Activated naive CD4-positive, alpha-beta T cell treated with Interleukin-2 at 50 U/mL for 16 hours (primary cell): ENCODE measurements at places on chromosomes 6 and 20.

- DNase-seq = no peak
These were observed 9.9 kb downstream of the MAP3K4 start for GRCh38 chr6:161001421-161001820.

DNA sequence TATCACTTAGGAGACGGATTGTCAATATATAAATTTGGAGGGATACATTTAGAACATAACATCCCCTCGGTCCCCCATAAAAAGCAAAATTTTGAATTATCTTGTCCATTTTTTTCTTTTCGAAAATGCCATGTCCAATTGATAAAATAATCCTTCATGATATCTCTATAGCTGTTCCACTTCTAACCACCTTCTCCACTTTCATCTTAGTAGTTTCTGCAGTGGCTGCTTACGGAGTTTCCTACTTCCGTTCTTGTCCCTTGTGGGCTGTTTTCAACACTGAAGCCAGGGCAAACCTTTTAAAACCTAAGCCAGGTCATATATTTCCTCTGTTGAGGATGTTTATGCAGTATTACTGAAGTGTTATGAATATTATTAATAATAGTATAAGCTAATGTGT, 37.9 kb downstream of the KCNQ5 start:
- no peak for DNase-seq

- DNase-seq = peak; percentile 67
These were observed 2.1 kb upstream of the RBM38 start for GRCh38 chr20:57388953-57389694.

- no peak for DNase-seq
These were observed 212.0 kb upstream of the SGK1 start for GRCh38 chr6:134529921-134530320.

GRCh38 chr6:139327038-139327437, 35.2 kb upstream of the TXLNB start:
- DNase-seq = no peak

DNA sequence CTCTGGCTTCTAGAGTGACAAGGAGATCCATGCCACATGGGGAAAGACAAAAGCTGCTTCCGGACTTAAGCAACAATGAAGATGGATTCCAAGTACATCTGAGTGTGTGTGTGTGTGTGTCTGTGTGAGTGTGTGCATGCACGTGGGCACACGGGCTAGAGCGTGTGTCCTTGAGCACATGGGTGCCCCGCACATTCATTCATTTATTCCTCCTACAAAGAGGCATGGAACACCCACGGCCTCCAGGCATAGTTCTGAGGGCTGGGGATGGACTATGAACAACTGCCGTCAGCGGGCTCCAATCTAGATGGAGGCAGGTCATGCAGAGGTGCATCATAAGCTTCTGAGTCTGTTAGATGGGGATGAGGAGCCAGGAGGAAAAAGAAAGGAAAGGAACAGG, 49.1 kb downstream of the GRM4 start:
- no peak for DNase-seq

DNA sequence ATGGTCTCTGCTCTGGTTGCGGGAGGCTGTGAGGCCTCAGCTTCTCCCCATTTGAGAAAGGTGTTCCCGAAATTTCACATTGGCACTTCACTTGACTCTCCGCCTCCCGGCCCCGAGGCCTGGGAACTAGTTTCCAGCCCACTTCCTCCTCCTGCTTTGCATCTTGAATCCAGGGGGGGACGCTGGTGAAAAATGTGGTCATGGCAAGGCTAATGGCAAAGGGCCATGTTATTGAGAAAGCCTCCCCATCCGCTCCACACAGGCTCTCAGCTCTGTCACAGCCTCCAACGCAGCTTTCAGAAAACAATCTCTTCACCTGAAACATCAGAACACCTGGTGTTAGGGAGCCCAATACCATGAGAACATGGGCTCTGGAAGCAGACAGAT, 5.6 kb downstream of the PLAGL2 start:
- no peak for DNase-seq

DNA sequence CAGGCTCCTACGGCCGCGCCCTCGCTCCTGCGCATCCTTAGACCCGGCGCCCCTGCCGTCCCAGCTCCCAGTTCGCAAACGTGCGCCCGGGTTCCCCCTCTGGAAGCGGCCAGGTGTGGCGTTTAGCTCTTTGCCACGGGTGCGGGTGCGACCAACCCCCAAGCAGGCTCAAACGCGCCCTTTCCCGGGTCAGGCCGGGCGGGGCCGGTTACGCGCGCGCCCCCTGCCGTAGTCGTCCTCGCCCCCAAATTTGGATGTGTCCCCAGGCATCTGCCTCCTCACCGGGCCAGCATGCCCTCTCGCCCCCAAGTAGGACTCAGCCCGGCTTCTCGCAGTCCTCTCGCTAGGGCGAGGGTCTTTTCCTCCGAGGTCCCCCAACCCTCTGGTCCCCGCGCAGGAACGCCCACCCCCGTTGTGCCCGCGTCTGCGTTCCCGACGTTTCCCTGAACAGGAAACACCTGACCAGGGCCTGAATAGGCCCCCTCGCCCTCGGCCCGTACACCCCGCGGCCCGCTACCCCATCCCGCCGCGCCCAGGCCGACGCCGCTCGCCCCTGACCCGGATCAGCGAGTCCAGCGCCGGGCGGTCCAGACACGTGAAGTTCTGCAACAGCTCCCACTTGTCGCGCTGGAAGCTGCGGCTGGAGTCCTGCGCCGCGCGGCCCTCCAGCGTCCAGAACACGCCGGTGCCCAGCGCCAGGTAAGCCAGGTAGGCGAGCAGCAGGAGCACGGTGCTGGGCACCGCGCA, 520 bp downstream of the KCNK17 start:
- DNase-seq = no peak

DNA sequence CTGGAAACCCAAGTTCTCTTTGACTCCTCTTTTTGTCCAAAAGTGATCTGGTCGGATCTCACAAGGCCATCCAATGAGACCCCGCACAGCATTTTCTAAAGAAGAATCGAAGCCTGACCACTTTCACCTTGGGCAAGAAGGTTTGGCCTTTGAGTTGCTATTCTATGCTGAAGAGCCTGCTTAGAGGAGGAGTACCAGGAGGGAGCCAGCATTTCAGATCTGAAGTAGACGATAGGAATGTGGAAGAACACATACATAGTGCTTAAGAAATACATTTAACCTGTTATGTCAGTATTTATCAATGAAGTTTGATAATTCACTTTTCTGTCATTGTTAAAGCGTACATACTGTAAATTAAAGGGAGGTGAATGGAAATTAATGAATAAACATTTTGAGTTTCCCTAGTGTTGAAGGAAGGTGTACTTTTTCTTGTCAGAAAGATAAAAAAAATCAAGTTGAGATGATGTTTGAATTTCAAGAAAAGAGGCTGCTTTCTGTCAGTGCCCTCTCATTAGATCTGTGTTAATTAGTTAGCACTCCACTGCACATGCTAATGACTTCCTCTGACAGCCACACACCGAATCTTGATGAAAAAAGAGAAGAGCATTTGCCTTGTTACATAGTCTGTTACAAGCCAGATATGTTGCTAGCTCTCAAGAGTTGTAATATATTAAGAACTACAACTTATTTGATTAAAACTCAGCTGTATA, 10.9 kb upstream of the TDRD6 start:
- no peak for DNase-seq

- DNase-seq = no peak
These were observed 45.0 kb downstream of the TIAM2 start for GRCh38 chr6:155040154-155040553.

DNA sequence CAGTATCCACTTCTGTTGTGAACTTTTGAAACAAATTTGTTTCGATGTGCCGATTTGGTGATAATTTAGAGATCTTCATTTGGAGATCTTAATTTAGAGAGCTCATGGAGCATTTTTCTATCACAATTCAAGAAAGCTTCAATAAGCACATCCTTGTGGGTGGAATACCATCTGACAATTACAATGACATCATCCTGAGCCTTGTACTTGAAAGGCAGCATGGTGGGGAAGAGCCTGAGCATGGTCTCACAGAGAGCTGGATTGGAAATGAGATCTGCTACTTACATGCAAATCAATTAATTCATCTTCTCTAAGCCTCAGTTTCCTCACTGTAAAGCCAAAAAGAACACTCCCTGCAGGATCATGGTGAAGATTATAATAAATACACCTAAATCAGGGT, 75.9 kb downstream of the FRK start:
- no peak for DNase-seq

DNA sequence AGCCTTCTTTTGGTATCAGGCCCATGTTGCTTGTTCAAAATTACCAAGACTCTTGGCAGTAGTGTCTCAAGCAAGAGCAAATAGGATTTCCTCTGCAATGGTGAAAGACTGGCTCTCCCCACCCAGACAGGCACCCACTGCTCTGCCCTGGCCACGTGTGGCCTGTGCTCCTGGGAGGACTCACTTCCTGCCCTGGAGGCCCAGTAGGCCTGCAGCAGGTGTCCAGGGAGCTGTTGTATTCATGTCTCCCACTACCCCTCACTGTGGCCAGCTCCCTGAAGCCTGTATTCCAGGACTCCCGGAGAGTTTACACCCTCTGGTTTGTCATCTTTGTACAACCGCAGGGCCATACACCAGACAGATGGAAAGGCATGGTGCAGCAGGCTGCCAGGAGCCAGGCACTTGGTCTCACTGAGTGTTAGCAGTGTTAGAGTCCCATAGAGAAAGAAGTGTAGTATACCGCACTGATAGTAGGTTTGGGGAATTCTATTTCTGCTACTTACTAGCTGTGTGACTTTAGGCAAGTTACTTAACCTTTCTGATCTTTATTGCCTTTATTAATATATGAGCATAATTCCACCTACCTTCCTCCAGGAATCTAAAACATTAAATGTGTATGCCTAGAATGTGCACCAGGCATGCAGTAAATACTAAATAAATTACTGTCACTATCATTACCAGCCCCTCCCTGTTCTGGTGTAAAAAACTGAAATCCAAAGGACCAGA, 159.7 kb downstream of the TMEM242 start:
- DNase-seq = no peak

- no peak for DNase-seq
These were observed 1.3 kb downstream of the TSPYL1 start for GRCh38 chr6:116278481-116278829.

DNA sequence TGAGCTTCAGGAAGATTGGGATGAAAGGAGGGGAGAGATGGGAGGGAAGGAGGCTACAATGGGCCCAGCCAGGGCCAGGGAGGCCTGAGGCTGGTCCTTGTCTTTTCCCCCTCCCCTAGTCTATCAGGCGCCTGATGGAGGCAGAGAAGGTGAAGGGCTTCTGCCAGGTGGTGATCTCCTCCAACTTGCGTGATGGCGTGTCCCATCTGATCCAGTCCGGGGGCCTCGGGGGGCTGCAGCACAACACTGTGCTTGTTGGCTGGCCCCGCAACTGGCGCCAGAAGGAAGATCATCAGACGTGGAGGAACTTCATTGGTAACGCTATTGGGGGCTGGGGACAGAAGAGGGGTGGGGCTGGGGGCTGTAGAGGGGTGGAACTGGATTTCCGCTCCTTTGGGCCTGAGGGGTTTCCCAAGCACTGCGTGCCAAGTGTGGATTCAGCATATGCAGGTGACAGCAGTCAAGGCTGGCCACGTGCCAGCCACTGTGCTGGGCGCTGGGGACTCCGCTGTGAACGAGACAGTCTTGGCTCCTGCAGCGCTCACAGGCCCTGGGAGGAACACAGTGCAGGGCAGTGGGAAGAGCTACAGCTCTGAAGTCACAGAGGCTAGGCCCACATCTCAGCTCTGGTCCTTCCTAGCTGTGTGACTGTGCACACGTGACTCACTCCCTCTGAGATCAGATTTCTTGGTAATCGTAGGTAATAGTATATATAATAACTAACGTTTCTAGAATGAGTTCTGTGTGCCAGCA, 22.7 kb downstream of the SLC12A5 start:
- DNase-seq = no peak

- no peak for DNase-seq
These were observed 714.2 kb downstream of the KIF16B start for GRCh38 chr20:15859061-15859460.

DNA sequence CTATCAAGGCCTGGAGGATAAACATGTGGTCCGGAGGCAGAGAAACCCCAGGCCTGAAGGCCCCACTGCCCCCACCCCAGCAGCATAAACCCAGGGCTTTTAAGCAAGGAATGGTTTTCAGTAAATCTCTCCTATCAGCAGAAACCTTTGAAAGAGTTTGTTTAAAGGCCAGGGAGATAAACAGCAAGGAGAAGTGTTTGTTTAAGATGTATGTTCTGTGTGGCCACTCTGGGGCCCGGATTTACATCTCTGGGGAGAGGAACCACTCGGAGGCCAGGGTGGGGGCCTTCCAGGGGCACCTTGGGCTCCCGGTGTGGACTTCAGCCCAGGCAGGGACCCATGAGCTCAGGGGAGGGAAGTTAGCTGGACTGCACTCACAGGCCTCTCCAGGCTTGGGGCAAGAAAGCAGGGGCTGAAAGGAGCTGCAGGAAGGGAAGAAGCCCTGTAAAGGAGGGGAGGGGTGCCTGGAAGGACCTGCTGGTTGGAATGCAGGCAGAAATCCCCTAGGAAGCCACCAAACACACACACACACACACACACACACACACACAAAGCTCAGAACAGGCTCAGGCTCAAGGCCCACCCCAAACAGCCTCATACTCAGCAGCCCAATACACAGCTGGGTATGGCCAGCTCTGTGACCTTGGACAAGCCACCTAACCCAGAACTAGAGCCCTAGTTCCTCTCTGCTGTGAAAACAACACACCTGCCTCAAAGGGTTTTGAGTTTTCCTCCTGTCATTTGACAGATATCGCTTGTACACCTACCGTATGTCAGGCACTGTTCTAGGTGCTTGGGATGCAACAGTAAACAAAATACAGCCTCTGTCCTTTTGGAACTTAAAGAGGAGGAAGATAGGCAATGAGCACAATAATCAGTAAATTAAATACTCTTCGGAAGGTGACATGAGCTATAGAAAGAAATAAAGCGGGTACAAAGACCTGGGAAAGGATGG, 26.2 kb upstream of the FOXP4 start:
- DNase-seq = no peak

- no peak for DNase-seq
These were observed 21.6 kb upstream of the MAFB start for GRCh38 chr20:40710603-40711002.

GRCh38 chr6:113907102-113907815, 50.1 kb downstream of the MARCKS start:
- no peak for DNase-seq

GRCh38 chr6:35140639-35141006, 516 bp downstream of the TCP11 start:
- no peak for DNase-seq

DNA sequence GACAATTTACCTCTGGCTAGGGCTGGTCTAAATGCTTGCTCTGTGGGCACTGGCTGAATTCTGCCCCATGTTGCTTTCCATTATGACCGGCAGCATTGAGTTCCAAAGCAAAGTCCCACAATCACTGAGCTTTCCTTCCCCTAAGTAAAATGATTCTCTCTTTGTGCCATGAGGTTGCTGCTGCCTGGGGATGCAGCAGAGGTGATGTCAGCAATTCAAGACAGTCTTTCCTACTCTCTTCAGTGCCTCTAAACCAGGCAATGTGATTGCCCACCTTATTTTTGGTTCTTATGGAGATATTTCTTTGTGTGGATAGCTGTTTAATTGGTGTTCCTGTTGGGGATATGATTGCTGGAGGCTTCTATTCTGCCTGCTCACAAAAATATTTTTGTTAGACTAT, 1043.9 kb upstream of the EPHA7 start:
- DNase-seq = no peak

- no peak for DNase-seq
These were observed 117.5 kb downstream of the PRIM2 start for GRCh38 chr6:57434944-57435343.
